ENCODE measurements at places on chromosomes 4 and X.

DNA sequence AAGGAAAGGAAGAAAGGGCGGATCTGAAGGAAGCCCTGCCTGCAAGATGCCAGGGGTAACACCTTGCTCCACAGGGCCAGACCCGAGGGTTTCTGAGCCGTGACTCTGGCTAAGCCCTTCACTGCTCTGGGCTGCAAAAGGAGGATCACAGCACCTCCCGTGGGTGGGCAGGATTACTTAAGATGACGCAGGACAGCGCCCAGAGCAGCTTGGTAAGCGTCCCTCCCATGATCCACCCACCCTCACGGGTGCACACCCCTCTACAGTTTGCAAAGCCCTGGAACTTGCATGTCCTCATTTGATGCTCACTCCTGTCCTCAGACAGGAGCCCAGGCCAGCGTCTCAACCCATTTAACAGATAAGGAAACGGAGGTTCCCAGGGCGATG lies 64.9 kb downstream of the CRMP1 start:
- no peak for DNase-seq

DNA sequence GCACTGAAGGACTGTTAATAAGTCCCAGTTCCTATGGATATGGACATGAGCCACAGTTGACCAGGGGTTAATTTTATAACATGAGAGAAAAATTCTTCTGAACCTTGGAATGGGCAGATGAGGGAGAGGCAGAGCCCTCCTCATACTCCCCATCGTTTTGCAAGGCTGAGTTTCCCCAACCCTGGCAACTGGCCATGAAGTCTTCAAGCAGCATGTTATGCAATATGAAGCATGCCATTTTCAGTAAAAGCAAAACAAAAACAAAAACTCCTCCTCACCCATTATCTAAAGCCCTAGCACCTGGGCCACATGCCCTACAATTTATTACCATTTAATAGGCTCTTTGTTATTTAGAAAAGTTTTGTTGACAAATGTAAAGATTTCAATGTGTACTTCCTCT lies 64.5 kb downstream of the GPC4 start:
- no peak for DNase-seq

DNA sequence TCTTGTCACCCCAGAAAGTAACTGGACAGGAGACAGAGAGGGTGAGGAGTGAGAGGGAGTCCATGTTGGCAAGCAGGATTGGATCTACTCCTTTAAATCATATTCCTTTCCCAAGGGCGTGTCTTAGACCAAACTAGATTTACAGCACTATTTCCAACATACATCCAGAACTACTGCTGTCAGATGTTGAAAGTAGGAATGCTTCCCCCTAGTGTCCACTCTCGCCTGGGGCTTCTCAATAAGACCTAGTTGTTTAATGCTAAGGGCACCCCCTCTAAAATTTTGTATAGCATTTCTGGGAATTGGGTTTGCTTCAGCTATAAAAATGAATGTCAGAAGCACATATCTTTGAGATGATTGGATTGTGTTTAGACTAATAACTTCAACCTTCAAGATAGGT lies 13.3 kb downstream of the OFD1 start:
- DNase-seq, result no peak

GRCh38 chrX:34197946-34198345 lies 65.8 kb upstream of the FAM47A start:
- DNase-seq, result no peak

GRCh38 chr4:6755088-6755753 lies 27.3 kb upstream of the KIAA0232 start:
- no peak for DNase-seq

- no peak for DNase-seq
These were observed 937.1 kb downstream of the PDHA2 start for GRCh38 chr4:96776920-96777527.

- DNase-seq, result no peak
These were observed 6.4 kb downstream of the ZCCHC18 start for GRCh38 chrX:104118765-104119164.

GRCh38 chr4:16916719-16917337 lies 18.4 kb upstream of the LDB2 start:
- DNase-seq, result no peak

DNA sequence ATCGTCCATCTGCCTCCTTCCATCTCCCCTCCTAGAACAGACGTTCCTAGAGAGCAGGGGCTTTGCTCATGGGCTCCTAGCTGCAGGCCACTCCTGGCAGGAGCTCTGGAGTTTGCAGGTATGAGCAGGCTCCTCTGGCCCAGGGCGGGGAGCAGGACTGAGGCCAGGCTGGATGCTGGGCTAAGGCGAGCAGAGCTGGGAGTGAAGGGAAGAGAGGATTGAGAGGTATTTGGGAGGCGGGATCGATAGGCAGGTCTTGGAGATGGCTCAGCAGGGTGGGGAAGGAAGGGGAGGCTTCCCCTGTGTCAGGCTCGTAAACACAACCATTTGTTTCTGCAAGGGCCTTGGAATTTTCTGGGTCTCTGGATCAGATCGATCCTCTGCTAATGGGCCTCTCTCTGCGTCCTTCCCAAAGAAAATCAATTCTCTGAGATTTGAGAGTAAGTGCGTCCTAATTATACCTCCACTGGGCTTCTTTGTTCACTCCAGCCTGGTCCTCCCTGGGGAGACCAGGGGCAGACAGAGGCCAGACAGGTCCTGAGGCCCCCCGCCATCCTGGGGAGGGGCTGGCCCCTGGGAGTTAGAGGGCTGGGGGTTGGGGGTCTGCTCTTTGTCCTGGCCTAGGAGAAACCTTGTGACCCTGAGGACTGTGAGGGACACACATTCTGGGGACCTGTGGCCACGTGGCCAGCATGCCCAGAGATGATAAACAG lies 94.8 kb upstream of the PSAPL1 start:
- DNase-seq, result no peak
